B cell (primary cell): ENCODE measurements at places on chromosomes 4 and X. TPM values are rescaled to one million over a fixed set of nuclear protein-coding genes. Genes with fewer than 3 reads are reported as not detected.

PF4V1 gene
- total RNA-seq = not detected in 2 replicates

PNMA6F gene
- not detected in 2 replicates for total RNA-seq

DNA sequence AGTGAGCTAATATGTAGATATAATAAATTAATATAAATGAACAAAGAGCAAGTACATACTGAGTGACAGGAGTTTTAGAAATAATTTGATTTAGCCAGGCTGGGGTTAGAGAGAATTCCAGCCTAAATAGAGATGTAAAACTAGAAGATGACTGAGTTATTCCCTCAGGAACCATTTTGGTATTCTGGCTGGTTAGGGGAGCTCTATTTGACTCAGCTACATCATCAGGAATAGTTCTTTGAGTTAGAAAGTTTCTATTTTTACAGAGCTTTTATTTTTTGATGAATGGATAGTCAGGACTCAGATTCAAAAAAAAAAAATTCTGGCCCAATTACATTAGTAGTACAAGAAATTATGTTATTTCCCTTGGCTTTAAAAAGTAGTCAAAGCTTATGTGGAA is 180.4 kb upstream of the MID1 start:
- H3K36me3 ChIP-seq = no peaks in the 10 kb centered on the region
- H3K27me3 ChIP-seq = no peaks in the 10 kb centered on the region
- H3K4me1 ChIP-seq = no peaks in the 10 kb centered on the region
- no peak for DNase-seq
- no peak overlapping the region for H3K27ac ChIP-seq

DNA sequence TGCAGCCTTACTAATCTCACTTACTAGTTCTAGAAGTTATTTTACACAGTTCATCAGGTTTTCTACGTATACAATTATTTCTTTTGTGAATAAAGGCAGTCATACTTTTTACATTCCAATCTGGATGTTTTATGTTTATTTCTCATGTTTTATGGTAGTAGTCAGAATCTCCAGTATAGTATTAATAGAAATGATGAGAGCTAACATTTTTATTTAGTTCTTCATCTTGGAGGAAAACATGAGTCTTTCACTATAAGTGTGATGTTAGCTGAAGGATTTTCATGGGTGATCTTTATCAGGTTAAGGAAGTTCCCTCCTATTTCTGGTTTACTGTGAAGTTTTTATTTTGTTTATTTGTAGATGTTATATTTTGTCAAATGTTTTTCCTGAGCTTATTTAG is 256.1 kb upstream of the GIMD1 start:
- H3K36me3 ChIP-seq = no peaks in the 10 kb centered on the region
- H3K27me3 ChIP-seq = no peaks in the 10 kb centered on the region
- H3K27ac ChIP-seq = no peak overlapping the region
- DNase-seq = no peak

DNA sequence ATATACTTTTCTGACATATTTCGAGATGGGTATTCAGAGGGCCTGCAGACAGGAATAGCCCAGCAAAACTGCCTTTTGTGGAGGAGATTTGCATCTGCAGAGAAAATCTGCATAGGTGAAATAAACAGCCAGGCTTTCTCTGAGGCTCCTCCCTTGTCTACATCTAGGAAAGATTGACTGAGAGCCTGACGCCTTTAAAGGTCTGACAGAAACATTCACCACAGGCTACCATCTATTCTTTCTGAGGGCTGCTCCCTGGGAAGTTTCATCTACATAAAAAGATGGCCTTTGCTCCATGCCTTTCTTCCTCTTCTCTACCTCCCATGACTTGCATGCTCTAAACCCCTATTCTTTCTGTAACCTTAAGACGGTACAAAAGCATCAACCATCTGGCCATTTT is 55.0 kb upstream of the AP1S2 start:
- H3K4me1 ChIP-seq = peaks cover 5% of the 10 kb centered on the region
- H3K27me3 ChIP-seq = no peaks in the 10 kb centered on the region
- DNase-seq = no peak
- no peaks in the 10 kb centered on the region for H3K36me3 ChIP-seq
- H3K27ac ChIP-seq = no peak overlapping the region

DNA sequence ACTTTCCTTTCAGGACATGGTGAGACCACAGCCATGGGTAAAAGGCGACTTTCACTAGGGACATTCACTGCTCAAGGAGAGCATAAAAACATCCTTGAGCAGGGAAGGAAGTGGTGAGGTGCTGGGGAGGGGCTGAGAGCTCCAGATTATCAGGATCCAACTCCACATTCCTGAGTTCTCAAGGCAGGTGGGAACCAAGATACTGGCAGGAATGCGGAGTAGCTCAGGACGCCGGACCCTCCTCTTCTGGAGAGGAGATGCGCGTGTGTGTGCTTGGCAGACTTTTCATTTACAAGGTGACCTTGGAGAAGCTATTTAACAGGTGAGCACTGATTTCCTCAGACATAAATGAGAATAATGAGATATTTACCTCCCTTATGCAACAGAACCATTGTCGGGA is 41.3 kb upstream of the TXK start:
- no peak for DNase-seq
- peaks cover 11% of the 10 kb centered on the region for H3K36me3 ChIP-seq
- no peak overlapping the region for H3K4me3 ChIP-seq
- H3K4me1 ChIP-seq = no peaks in the 10 kb centered on the region

DNA sequence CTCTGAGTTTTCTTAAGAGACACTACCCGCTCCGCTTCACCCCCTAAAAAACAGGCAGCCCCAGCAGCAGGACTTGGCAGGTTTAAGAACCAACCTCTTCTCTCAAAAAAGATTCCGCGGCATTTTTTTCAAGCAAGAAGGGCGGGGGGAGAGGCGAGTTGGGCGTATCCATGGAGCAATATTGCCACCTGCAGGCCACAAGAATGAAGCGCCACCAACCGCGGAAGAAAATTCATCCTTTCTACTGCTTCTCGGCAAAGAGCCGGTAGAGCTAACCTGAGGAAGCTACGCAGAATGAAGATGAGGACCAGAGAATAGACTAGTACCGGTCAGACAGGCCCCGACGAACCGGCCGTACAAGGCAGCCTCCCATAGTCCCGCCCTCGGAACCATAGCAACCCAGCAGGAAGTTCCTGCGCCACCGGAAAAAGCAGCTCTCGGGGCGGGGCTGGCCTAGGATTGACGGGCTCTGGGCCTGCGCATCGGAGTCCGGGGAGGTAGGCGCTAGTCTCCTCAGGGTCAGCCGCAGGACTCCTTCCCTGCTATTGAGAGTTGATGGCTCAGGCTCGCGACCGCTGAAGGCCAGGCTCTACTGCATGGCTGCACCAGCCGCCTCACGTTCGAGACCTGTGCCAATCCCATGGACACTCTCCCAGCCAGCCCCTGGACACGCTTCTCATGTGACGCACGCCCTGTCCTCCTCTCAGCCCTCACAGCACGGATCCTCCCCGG is 76.9 kb downstream of the MAGED4 start:
- DNase-seq = peak; percentile 89
- H3K27me3 ChIP-seq = no peaks in the 10 kb centered on the region
- peak overlapping the region; percentile 69 for H3K4me3 ChIP-seq
- peaks cover 11% of the 10 kb centered on the region for H3K4me1 ChIP-seq
- H3K27ac ChIP-seq = peak overlapping the region; percentile 80

- H3K4me3 ChIP-seq = no peak overlapping the region
- no peak for DNase-seq
- H3K27me3 ChIP-seq = no peaks in the 10 kb centered on the region
- peaks cover 3% of the 10 kb centered on the region for H3K36me3 ChIP-seq
These were observed 10.6 kb downstream of the TMEM156 start for GRCh38 chr4:39021631-39022030.

GRCh38 chrX:143536176-143536575 is 18.9 kb upstream of the SPANXN3 start:
- H3K4me3 ChIP-seq = no peak overlapping the region
- no peaks in the 10 kb centered on the region for H3K36me3 ChIP-seq
- no peak overlapping the region for H3K27ac ChIP-seq
- H3K27me3 ChIP-seq = no peaks in the 10 kb centered on the region
